ENCODE measurements at places on chromosomes 12 and 14.

DNA sequence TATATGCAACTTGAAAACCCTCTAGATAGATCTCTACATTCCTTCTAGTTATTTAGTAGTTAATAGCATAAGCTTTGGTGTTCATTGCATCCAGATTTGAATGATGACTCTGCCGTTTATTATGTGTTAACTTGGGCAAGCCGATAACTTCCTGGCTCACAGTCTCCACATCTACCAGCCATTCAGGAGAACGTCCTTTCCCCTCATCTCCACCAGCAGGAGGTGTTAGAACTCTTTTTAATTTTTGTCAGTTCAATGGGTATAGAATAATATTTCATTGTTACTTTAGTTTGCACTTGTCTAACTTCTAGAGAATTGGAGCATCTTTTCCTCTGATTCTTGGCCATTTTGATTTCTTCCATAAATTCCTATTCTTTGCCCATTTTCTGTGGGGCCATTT lies 30.0 kb upstream of the WSCD2 start:
- DNase-seq, result peak; percentile 46

DNA sequence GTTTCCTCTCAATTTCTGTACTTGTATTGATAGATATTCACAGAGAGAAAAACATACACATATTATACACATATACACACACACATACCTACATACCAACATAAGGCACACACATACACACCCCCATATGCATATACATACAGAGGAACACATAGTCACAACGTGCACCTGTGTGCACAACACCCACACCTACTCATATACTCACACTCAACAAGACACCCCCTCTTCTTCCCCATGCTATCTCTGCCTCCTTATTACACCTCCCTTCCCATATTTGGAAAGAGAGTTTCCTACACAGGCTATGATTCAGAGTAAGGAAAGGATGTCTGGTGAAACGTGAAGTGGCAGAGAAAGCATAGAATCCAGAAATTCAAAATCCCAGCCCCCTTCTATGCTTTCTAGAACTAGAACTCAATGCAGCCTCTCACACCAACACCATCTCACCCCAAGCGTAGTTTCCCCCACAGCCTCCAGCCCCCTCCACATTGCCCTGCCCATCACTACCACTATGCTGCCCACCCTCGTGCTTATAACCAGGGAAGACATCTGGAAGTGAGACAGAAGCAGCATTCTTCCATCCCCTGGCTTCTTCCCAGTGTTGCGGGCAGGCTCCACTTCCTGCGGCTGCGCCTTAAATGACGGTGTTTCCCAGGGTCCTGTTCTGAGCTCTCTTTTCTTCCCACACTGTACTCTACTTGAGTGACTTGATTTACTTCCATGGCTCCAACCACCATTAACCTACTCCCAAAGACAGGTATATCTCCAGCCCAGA lies 2.4 kb downstream of the RNASE8 start:
- DNase-seq, result no peak

GRCh38 chr14:38851111-38851510 lies 251.9 kb downstream of the SEC23A start:
- DNase-seq, result no peak

DNA sequence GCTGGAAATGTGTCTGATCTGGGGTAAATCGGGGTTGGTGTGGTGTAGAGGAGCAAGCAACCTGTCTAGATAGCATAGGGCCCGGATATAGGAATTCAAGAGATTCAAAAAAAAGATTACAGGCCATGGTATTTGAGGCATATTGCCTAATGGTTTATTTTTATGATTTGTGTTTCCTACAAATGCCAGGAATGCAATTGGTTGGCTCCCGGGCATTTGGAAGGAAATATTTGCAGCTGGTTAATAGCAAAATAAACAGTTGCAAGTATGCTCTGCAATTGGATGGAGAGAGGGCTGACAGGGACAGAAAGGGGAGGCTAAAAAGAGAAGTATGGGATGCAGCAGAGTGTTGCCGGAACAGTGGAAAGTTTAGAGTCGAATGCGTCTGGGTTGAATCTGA lies 315.6 kb upstream of the ATP2B1 start:
- no peak for DNase-seq

- peak; percentile 63 for DNase-seq
These were observed 9.8 kb downstream of the CTDSP2 start for GRCh38 chr12:57836442-57837375.

DNA sequence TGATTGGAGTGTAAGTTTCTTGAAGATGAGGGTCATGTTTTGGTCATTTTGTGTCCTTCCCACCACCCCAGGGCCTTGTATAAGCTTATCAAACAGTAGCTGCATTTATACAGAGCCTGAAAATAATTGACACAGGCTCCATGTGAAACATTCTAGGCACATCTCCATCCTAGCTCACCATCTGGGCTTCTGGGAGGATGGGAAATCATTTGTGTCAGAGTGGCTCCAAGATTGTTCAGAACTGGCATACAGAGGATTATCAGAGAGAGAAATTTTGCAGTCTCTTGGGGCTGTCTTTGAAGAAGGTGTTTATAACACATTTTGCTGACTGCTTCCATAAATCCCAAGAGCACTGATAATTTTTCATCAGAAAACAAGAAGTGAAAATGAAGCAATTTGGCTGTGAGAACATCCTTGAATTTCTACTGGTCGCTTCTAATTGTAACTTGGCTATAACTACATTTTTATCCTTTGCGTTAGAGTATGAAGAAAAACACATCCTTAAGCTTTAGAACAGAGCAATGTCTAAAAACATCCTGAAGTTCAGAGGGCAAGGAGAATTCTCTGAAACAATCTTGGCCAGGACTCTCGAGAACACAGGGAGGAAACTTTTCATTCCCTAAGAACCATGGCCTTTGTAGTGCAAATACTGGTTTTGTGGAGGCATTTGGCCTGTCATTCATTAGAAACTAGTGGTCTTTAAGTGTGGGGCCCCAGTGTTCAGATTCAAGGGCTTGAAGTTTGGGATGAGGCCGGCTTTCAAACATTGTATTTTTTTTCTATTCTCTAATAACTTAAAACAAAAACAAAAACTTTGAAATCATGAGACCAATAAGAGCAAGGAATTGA lies 151.1 kb downstream of the DACT1 start:
- no peak for DNase-seq

GRCh38 chr12:67774983-67775587 lies 126.5 kb downstream of the DYRK2 start:
- DNase-seq, result no peak

DNA sequence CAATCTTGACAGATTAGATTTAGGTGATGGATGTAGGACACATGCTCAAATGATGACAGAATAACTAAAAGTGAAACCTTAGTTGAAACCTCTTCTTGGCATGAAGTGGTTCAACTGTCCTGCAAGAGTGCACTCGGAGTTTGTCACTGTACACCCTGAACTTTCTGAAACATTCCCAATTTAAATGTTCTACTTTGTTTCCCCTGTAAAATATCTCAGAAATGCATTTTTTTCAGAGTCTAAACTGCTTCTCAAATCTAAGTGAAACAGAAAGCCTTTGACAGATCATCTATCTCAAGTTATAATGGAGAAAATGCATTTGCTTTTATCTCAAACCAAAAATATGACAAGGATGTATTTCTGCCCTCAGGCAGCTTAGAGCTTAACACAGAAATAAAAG lies 66.0 kb downstream of the BHLHE41 start:
- DNase-seq, result no peak

GRCh38 chr12:115374480-115375185 lies 690.7 kb upstream of the TBX3 start:
- DNase-seq, result no peak

- no peak for DNase-seq
These were observed 75.5 kb downstream of the POLR3B start for GRCh38 chr12:106433055-106433454.

DNA sequence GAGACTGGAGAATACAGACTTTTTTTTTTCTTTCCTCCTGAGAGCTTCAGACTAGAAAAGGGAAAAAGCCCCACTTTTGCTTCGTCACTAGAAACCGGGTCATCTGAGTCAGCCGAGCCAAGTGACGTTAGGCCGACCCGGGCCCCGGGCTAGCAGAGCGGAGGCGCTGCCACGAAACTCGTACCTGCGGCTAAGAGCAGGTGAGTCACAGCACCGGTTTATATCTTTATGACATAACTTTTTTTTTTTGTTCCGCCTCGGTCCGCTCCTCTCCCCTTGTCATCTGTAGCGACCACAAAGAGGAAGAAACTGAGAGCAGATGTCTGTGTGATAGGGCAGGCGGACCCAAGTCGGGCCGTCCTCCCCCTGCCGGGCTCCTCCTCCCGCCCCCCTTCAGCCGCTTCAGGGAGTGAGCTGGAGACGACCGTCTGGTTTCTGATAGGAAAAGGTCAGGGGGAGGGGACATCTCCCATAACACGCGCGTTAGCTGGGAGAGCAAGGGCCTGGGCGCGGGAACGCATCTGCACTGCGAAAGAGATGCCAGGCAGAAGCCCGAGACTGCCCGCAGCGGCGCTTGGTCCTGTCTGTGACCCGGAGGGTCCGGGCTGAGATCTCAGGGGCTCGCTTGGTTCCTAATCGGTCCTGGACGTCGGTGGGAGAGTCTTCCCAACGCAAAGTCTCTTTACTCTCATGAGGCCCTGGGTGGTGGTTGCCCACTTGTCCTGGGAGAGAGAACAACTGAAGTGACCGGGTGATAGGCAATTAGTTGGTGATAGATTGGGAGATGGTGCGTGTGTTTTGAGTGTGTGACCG lies 586 bp downstream of the TTC6 start:
- peak; percentile 26 for DNase-seq

GRCh38 chr12:22491034-22491433 lies 53.3 kb downstream of the C2CD5 start:
- no peak for DNase-seq

GRCh38 chr12:132066345-132066685 lies 77.8 kb downstream of the DDX51 start:
- DNase-seq, result peak; percentile 72

DNA sequence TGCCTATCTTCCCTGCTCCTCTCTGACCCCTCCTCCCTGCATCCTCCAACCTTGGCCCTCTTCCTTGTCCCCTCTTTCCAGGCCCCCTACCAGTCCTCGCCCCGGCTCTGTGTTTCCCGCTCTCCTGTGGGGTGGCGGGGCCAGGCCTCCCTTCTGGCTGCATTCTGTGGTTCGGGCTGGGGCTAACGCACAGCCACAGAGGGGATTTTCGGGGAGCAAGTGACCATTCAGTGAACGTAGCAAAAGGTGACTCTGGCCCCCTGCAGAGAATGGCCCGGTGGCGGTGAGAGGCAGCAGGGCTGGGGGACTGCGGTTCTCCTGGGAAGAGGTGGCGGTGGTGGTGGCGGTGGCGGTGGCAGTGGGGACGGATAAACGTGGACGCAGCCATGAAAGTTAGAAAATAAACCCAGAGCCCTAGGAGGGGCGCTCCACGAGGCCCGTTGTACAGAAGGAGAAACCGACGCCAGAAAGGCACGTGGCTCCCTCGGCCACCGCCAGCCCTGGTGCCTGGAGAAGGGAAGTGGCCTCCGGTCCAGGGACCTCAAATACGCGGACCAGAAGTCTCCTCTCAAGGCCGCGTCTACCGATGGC lies 269.6 kb downstream of the ADGRD1 start:
- no peak for DNase-seq

GRCh38 chr14:58309086-58309485 lies 10.7 kb downstream of the ARID4A start:
- no peak for DNase-seq

- DNase-seq, result no peak
These were observed 219.5 kb downstream of the TBX5 start for GRCh38 chr12:114186241-114187002.

- DNase-seq, result peak; percentile 28
These were observed 12.3 kb downstream of the ABCD4 start for GRCh38 chr14:74290415-74290814.

- peak; percentile 46 for DNase-seq
These were observed 69.7 kb downstream of the ARF6 start for GRCh38 chr14:49962621-49963020.

- no peak for DNase-seq
These were observed 43.4 kb downstream of the BDKRB1 start for GRCh38 chr14:96299441-96299840.

- DNase-seq, result no peak
These were observed 25.9 kb downstream of the ISCA2 start for GRCh38 chr14:74519316-74520074.

DNA sequence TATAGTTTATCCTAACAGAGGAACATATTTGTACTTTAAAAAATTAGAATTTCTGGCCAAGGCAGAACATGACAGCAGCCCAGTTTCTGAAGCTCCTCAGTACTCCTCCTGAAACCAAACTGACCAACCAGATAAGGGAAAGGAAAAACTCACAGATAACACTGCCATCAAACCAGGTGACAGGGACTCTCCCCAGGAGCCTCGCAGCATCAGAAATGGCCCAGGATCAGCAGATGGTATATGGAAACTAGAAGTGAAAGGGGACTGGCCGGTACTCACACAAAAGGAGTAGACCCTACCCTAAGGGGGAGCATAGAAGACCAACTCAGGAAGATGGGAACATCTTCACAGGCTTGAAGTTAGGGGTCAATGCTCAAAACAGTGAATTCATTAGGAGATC lies 22.0 kb downstream of the GALC start:
- no peak for DNase-seq

DNA sequence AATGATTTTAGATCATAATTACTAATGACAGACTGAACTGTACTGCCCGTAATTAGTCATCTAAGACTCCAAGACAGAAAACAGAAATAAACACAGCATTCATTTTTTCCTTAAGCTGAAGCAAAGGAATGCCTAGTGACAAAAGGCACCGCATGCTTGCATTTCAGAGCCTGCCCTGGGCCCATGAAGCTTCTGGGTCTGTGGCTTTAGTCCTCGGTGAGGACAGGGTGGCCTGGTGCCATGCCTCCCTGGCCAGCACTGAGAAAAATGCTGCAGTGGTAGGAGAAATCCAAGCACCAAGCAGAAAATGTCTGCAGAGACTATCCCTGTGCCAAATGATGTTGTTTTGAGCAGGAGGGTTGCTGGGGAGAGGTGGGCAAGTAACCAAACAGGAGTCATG lies 171.6 kb downstream of the CALM1 start:
- no peak for DNase-seq

DNA sequence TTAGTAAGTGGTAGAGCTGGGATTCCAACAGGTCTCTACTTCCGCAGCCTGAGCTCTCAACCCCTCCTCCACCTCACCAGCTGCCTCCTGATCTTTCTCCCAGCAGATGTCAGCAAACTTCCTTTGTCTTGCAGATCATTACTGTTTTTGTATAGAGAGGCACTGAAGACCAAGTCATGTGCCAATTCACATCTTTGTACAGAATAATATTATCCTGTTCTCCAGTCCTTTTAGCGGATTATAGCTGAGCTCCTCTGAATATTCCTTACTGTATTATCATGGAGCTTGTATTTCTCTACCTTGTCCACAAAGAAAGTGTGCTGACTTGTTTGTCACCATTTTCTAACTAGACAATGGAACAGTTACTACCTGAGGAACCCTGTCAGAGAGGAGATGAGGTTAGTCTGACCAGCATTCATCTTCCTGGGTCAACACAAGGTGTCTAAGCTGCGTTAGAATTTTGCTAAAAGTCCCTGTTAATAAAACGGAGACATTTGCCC lies 142.3 kb upstream of the ARHGAP5 start:
- DNase-seq, result peak; percentile 14

- no peak for DNase-seq
These were observed 149.2 kb downstream of the C12orf75 start for GRCh38 chr12:105479710-105480109.

DNA sequence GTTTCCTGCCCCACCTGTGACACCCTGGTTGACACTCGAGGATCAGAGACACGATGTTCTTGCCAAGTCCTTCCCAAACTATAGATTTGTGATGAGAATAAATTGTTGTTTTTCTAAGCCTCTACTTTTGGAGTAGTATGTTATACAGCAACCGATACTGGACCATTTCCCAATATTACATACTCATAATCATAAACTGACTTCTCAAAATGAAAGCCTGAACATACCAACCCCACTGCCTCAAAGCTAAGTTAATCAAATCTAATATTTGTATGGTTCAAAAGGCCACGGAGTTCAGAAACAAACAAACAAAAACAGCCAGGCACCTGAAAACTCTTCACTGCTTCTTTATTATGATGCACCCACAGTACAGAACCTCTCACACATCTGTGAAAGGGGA lies 52.3 kb upstream of the GPHB5 start:
- no peak for DNase-seq
